HT1080 (cell line): ENCODE measurements at places on chromosomes 6 and 20.

DNA sequence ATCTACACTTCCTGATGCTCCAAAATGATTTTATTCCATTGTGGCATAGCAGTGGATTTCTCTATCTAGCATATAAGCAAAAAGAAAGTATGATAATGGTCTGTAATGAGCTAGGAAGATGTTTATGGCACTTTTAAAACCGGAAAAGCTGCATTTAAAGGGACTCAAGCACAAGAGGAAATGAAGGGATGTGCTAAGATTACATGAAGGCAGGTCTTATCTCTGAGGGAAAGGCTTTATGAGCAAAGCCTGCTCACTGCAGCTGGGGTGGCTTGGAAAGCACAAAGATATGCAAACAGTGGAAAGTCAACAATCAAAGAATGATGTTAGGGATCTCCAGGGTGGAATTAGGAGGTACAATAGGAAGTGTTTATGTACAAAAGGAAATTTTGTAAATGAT is 138.2 kb downstream of the TENT5A start:
- peak; percentile 25 for DNase-seq

GRCh38 chr6:7933794-7934193 is 23.2 kb upstream of the TXNDC5 start:
- no peak for DNase-seq

- DNase-seq: no peak
Measured at GRCh38 chr20:15461938-15462337, 1111.3 kb downstream of the KIF16B start.

GRCh38 chr6:64930681-64931080 is 776.3 kb downstream of the EYS start:
- DNase-seq: no peak

- peak; percentile 33 for DNase-seq
Measured at GRCh38 chr6:20631549-20631924, 97.3 kb downstream of the CDKAL1 start.

GRCh38 chr6:24440897-24441598 is 38.3 kb downstream of the MRS2 start:
- DNase-seq: no peak

- DNase-seq: no peak
Measured at GRCh38 chr20:5691918-5692618, 58.1 kb upstream of the SHLD1 start.
